8988T (cell line): ENCODE measurements at places on chromosomes 3 and 15.

- DNase-seq, result no peak
These were observed 1.4 kb downstream of the LTF start for GRCh38 chr3:46463120-46463867.

GRCh38 chr15:75073197-75073596 lies 49.8 kb downstream of the PPCDC start:
- no peak for DNase-seq

DNA sequence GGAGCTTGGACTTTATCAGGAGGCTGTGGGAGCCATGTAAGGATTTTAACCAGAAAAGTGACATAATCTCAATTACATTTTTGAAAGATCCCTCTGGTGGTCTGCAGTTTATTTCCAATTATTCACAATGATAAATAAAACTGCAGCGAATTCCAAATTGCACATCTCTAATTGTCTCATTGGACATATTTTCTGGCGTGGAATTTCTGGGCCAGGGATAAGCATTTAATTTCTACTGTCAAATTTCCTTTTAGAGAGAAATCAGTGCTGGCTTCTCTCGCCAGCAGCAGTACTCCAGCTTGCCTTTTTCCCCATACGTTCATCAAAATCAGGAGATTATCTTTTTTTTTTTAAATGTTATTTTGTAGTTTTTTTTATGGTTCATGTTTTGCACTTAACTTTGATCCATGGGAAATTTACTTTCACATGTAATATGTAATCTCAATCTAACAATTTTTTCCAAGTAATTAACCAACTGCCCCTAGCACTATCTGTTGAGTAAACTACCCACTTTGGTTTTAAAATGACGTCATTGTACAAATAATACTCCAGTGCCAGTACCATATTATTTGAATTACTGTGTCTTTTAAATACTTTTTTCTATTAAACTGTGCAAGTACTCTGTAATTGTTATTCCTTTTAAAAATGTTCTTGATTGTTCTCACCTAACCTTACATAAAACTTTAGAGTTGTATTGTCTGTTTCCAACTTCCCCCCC lies 251.8 kb downstream of the ADAMTSL3 start:
- no peak for DNase-seq

- no peak for DNase-seq
These were observed 54.5 kb upstream of the ATP11B start for GRCh38 chr3:182738583-182739411.

DNA sequence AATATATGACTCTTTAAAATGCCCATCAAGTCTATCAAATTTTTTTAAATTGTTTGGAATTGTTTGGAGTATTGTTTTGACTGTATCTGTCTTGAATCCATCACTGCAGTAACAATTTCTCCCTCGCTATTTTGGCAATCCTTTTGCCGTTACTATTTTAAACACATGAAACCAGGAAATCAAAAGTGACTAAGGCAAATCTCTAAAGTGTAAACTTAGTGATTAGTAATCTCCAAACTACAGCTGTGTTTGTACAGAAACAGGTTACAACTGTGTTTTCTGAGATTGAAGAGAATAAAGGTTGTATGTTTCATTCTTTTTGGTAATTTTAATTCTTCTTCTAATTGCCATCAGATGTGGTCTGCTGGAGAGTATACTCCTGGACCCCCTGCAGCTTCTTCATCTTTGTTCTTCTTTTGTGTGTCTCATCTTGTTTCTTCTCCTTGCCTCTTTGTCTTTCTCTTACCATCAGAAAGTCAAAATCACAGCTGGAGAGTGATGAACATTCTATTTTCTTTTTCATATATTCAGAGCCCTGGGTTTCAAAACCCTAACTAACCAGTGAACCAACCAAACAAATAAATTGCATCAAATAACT lies 465.4 kb downstream of the RBMS3 start:
- no peak for DNase-seq

GRCh38 chr15:33378866-33379480 lies 68.2 kb downstream of the RYR3 start:
- no peak for DNase-seq

- peak; percentile 100 for DNase-seq
These were observed 18.8 kb downstream of the NBEAL2 start for GRCh38 chr3:46998121-46998851.

- DNase-seq, result no peak
These were observed 351.5 kb upstream of the TPM1 start for GRCh38 chr15:62691008-62691407.

- no peak for DNase-seq
These were observed 1.8 kb downstream of the LAMB2 start for GRCh38 chr3:49131040-49131439.

DNA sequence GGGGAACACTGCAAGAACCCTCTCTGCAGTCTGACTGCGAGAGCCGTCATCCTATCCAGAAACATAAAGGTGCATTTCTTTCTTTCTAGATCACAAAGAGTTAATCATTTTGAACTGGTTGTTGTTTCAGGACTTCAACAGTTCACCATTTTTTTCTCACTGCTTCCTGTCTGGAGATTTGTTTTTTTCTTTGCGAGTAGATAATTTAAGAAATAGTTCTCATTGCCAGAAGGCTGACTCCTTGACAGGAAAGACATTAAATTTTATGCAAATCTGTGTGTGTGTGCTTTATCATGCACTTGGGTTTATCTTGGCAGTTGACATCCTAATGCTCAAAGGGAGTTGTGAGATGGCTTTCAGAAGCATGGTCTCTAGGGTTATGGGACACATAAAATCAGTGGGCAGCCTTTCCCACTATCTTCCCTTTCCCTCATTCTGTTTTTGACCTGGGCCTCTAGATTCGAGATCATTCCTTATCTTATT lies 123.5 kb upstream of the TBL1XR1 start:
- DNase-seq, result no peak

DNA sequence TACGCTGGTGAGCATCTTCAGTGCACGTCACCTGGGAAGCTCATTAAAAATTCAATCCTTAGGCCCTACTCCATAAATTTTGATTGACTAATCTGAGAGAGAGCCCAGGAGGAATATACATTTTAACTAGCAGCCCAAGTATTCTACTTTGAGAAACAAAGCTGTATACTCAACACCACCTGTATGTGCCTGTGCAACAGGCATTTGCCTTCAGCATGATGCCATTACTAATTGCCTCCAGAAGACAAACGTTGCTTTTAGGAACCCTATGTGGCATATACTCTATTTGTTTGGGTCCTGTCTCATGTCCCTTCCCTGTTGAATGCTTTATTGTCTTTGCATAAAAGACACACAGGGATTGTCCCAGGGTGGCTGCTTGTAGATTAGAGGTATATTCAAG lies 7.7 kb downstream of the ASTE1 start:
- DNase-seq, result no peak

- DNase-seq, result no peak
These were observed 230.3 kb upstream of the TBL1XR1 start for GRCh38 chr3:177427540-177427939.

DNA sequence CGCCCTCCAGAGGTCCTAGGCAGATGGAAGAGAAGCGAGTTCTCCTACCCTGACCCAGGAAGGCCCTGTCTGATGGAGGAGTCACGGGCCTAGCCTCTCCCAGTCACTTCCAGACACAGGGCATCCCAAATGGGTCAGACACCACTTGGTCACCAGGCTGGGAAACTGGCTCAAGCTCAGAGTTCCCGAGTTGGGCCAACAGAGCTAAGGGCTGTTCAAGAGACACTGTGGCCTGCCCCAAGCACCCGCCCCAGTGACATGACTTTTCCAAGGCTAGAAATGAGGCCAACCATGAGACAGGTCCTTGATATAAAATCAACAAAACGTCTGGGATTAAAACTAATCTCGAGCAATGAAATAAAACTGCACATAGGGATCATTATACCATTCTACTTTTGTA lies 113.8 kb downstream of the IQSEC1 start:
- no peak for DNase-seq

GRCh38 chr3:146161663-146162002 lies 649 bp upstream of the PLOD2 start:
- no peak for DNase-seq

GRCh38 chr15:63931556-63931955 lies 97.8 kb upstream of the HERC1 start:
- DNase-seq, result no peak

- no peak for DNase-seq
These were observed 13.0 kb downstream of the MECOM start for GRCh38 chr3:169650503-169650902.

- no peak for DNase-seq
These were observed 20.2 kb downstream of the ATOSA start for GRCh38 chr15:52658955-52659354.

GRCh38 chr3:140131895-140132294 lies 196.9 kb downstream of the CLSTN2 start:
- no peak for DNase-seq

DNA sequence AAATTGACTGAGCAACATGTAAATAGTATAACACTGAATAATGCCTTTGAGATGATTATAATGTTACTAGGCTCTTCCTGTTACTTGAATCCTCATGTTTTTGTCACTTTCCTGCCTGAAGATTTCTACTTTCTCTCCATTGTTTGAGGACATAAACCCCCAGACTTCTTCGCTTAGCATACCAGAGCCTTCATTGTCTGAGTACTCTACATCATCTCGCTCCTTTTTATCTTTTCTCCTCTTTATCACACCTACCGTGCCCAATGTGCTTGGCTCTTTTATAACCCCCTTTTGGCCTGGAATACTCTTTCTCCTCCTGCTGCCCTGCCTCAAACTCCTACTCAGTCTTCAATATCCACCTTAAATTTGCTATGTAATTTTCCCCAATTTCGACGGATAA lies 30.3 kb upstream of the MGA start:
- DNase-seq, result no peak

- DNase-seq, result no peak
These were observed 575.8 kb downstream of the RSL24D1 start for GRCh38 chr15:54620916-54621315.

DNA sequence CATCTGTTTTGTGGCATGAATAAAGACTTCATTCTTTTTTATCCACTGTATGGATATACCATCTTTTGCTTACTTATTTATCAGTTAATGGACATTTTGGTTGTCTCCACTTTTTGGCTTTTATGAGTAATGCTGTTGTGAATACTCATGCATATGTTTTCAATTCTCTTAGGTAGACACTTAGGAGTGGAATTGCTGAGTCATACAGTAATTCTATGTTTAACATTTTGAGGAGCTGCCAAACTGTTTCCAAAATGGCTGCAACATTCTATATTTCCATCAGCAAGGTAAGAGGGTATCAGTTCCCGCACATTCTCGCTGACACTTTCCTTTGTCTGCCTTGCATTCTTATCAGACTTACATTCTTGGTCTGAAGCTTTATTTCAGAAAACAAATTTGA lies 191.1 kb downstream of the WNT5A start:
- no peak for DNase-seq

DNA sequence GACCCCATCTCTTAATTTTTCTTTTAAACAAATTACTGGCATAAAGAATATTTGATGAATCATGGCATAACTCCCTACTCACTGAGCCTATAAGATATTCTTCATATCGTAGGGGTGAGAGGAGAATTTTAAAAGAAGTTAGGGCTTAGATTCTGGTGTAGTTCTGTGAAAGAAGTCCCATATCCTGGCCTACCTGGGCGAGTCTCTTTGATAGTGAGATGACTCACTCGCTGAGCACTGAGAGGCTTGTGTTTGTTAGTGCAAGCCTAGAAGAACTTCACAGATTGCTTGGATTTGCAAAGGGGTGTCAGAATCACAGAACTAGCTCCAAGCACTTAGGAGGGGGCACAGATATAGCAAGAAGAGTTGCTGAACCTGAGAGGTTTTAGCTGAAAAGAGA lies 133.8 kb upstream of the TMC3 start:
- DNase-seq, result no peak

- no peak for DNase-seq
These were observed 520.4 kb upstream of the MDFIC2 start for GRCh38 chr3:70832834-70833205.

- DNase-seq, result no peak
These were observed 172.7 kb upstream of the LMCD1 start for GRCh38 chr3:8328967-8329366.

- no peak for DNase-seq
These were observed 93.4 kb upstream of the CHD2 start for GRCh38 chr15:92806763-92807162.

GRCh38 chr3:123722021-123722420 lies 137.2 kb upstream of the HACD2 start:
- no peak for DNase-seq

DNA sequence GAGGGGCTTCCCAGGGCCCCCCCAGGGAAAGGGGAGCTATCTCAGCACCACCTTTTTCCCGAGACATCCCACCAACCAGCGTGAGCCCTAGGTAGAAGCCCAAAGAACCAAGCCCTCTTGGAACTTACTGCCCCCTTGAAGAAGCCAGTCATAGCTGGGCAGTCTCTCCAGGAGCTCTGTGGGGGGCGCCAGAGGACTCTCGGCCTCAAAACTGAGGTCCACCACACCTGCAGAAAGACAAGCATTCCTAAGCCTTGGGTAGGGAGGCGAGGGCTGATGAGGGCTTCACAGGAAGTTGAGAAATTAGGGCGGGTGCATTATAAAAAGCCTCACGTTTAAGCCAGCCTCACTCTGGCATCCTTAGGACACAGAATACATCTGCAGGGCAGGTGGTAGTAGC lies 9.0 kb downstream of the SSUH2 start:
- DNase-seq, result no peak

DNA sequence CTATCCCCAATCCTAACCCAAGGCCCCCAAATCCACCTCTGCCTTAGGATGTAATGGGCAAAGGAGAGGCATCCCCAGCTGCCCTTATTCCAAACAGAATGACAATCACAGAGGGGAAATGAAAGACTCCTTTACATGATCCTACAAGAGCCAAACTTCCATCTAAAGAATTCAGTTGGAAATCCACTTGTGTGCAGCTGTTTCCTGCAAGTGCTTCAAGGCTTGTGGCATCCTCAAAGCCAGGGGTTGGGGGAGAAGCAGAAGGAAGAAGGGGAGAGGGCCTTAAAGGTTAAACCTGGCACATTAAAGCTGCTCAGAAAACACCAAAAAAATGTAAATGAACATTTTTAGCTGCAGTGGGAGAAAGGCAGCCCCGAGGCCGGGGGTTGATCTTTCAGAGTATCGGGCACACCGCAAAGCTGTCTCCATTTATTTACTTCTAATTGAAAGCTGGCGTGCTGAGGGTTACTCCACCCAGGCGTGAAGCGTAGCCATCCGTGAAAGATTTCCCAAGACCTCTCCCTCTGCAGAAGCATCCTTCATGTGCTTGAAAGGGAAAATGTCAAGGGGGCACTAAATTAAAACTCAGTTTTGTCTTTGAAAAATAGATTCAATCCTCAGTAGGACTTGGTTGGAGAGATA lies 217.8 kb downstream of the SHQ1 start:
- no peak for DNase-seq

DNA sequence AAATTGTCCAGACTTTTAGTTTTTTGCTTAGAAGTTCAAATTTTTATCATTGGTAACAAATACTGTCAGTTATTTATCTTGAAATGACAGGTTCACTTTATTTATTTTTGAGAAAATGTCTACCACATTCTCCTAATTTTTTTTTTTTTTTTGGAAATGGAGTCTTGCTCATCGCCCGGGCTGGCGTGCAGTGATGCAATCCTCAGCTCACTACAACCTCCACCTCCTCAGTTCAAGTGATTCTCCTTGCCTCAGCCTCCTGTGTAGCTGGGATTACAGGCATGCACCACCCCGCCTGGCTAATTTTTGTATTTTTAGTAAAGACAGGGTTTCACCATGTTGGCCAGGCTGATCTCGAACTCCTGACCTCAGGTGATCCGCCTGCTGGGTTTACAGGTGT lies 16.1 kb upstream of the EBLN2 start:
- DNase-seq, result no peak

GRCh38 chr15:40197434-40197833 lies 36.6 kb downstream of the BUB1B start:
- DNase-seq, result no peak
